ENCODE measurements at places on chromosomes 11 and 22.
A peak's percentile ranks its signal among the peaks of the same experiment; 100 is the strongest.

- no peak for DNase-seq
Observed at GRCh38 chr11:1493650-1494244, 7.2 kb upstream of the MOB2 start.

GRCh38 chr22:41217553-41218157 lies 12.5 kb downstream of the L3MBTL2 start:
- no peak for DNase-seq

DNA sequence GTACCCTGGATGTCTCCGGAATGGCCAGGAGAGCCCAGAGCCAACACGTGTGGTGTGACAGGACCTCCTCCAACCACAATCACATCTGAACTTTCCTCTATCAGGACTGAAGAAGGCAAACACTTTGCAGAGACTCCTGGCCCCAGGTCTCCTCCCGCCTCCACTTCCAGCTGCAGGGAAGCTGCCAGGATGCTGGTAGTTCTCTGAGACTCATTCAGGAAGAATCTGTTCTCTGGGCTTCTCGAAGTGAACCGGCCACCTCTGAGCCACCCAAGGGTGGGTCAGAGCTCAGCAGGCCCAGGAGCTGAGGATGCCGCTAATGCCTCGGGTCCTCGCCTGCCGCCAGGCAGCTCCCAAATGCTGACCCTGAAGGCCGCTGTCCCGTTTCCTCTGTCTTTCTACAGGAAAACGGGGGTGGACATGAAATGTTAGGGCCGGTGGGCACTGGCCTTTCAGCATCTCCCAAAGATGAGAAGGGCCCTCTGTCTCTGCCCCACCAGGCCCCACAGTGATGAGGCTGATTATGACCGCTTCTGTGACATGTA lies 789.9 kb downstream of the BRD1 start:
- DNase-seq = no peak

- no peak for DNase-seq
Observed at GRCh38 chr11:27370374-27370773, 7.4 kb upstream of the CCDC34 start.

GRCh38 chr11:30000986-30001750 lies 15.7 kb downstream of the KCNA4 start:
- no peak for DNase-seq

- DNase-seq = peak; percentile 83
Observed at GRCh38 chr11:134139873-134140331, 71.0 kb downstream of the JAM3 start.

GRCh38 chr11:13102865-13103539 lies 93.9 kb downstream of the RASSF10 start:
- DNase-seq = no peak

DNA sequence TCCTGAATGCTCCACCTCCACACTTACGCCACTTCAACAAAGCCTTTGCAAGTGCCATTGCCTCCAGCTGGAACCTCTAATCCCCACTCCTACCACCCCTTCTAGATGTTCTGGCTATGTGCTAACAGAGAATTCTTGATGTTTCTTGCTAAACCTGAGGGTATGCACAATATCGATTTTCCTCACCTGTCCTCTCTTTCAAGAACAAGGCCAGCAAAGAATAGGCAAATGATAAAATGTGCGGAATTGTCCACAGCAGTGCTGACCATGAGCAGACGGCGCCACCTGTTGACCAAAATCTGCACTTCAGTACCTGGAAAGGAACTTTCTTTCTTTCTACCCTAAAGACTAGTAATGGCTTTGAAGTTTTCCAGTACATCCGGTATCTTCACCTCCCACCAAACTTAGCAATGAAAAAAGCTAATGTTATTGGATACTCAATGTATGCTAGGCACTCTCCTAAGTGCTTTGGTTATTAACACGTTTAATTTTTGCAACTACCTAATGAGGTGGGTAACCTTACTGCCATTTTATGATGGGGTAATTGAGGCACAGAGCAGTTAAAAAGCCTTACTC lies 3.4 kb downstream of the TIMM10 start:
- peak; percentile 45 for DNase-seq

GRCh38 chr11:114308689-114309089 lies 12.5 kb downstream of the NNMT start:
- DNase-seq = no peak

- no peak for DNase-seq
Observed at GRCh38 chr22:38272373-38273134, at the start of gene TMEM184B. Gene TMEM184B, minus strand, starts transcription at chr22:38273010. Its CDS starts 25,049 bp downstream, at chr22:38247961.

Measured in astrocyte of the cerebellum (primary cell).